ENCODE measurements at places on chromosomes 4 and X.

DNA sequence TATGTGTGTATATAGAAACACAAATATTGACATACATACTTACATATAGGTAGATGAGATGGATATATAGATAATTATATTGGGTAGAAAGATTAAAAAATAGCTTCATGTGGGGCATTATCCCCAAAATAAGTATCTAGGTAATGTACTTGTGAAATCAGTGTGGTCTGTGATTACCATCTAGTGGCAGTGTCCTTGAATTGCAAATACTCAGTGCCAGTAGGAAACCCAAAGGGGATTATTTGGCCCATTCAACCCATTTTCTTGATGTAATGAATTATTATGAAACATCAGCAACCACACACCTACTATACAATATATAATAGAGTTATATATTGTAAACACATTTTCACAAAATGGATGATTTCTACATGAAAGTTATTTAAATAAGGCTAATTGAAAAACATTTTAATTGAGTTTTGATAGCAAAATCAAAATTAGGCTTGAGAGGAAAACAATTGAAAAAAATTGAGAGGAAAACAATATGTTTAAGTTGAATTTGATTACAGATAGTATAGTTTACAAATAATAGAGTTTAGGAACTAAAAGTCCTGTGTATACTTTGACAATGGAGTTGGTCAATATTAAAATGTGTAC lies 389.4 kb downstream of the GALNTL6 start:
- DNase-seq = no peak

GRCh38 chr4:181517491-181517890 lies 725.7 kb upstream of the TENM3 start:
- DNase-seq = no peak

- DNase-seq = no peak
These were observed 81.5 kb downstream of the RCHY1 start for GRCh38 chr4:75432683-75433082.

DNA sequence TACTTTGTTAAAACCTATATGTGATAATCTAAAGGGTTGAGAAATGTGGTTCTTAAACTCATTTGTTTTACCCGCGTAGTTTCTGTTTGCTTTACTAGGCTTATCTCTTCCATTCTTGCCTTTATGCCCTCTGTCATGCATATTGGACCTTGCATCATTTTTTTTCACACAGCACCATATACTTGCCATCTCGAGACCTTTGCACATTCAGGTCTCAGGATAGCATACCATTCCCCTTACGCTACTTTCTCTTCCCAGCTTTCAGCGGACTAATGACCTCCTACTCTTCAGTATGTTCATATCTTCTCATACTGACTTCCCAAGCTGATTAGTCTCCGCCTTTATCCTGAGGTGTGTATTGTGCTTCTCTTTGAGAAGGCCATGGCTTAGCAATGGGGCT lies 40.5 kb downstream of the USP38 start:
- no peak for DNase-seq

- DNase-seq = no peak
These were observed 71.3 kb upstream of the CAMK2D start for GRCh38 chr4:113832803-113833202.

DNA sequence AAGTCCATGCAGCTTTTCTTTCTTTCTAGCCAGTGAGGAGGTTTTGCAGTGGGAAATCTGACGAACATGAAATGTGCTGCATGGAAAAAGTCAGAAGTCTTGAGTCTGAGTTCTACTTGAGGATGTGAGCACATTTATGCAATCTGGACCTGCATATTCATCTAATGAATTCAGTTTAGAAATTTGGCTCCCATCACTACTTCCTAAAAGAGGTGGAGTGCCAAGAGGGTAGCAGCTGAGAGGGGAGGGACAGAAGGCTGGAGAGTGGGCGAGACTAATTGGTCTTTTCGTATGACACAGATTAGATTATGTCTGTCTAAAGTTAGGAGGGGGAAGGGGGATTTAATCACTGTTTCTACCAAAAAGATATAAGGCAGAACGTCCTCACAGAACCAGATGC lies 535.9 kb downstream of the IQCM start:
- DNase-seq = no peak

DNA sequence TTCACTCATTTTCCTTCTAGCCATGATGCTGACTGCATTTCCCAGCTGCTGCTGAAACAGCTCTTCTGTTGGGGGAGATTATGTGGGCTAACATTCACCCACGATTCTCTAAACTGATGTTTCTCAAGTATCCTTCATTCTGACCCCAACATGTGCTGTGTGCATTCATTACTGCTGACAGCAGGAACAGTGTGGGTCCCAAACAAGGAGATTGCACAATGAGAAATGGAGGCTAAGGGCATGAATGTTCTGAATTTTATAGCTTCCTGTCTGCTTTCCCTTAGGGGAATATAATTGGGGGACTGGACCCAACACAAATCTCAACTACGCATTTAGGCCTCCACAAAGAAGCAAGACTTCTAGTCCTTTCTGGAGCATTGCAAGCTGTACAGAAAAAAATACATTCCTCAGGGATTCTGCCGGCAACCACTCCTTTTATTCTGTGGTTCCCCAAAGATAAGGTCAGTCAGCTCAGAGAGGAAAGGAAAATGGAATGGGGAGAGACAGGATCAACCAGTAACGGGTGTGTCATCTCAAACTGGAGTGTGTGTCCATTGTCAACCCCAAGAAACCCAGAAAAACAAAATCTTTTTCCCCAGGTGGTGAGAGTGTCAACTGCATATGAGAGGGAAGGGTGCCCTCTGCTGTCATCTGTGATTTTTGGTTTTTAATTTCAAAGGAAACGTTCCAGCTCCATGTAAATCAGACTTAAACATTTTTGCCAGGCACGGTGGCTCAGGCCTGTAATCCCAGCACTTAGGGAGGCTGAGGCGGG lies 81.5 kb upstream of the EGFL6 start:
- DNase-seq = peak; percentile 4

- no peak for DNase-seq
These were observed 82.2 kb downstream of the POLA1 start for GRCh38 chrX:24775891-24776290.

DNA sequence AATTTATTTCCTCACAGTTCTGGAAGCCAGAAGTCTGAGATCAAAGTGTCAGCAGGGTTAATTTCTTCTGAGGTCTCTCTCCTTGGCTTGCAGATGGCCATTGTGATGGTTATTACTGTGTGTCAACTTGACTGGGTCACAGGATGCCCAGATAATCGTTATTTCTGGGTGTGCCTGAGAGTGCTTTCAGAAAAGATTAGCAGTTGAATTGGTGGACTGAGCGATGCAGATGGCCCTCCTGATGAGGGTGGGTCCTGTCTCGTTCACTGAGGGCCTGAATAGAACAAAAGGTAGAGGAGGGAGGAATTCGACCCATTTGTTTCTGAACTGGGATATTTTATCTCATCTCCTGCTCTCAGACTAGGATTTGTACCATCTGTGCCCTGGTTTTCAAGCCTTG lies 15.7 kb downstream of the SMIM43 start:
- no peak for DNase-seq

- DNase-seq = no peak
These were observed 84.5 kb upstream of the UXT start for GRCh38 chrX:47743504-47743903.

GRCh38 chr4:1636490-1637211 lies 47.5 kb downstream of the FAM53A start:
- DNase-seq = no peak

DNA sequence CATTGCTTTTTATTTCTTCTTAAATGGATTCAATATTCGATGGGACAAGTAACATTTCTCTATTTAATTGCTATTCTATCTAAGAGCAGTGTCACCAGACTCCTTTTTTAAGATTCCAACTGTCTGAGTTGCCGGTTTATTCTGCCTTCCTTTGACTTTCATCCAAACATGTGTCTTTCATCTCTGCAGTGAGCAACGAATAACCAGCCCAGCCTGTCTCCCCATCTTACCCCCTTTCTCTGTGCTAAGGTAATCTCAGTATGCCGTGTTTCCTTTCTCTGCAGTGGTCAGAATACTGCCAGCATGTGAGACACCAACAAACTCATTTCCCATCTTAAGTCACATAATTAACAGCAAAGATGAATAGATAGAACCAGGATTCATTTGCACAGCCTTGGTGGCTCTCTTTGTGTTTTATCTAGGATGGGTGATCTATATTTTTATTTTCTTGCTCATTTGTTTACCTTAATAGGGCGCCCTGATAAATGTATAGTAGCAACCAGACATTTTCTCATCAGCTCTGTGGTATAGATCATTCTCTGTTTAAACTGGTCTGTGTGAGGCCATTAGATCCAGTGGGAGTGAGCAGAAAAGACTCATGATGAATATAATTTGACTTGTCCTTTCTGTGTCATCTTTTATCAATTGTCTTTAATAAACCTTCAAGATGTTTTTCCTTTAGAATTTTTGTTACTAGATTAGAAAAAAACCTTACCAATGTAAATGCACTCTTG lies 394.8 kb upstream of the IGFBP7 start:
- no peak for DNase-seq

- no peak for DNase-seq
These were observed 63.4 kb downstream of the NFKB1 start for GRCh38 chr4:102564399-102565059.

Data from activated T-helper 9 cell treated with anti-CD3 and anti-CD28 coated beads, Interleukin-2, amount 50 U/mL, for 16 hours (primary cell).